NCI-H1417 (cell line): ENCODE measurements at places on chromosomes 5 and 9.
A peak's percentile ranks its signal among the peaks of the same experiment; 100 is the strongest.

GRCh38 chr5:179256328-179257175 is 88.7 kb downstream of the ADAMTS2 start:
- no peak for DNase-seq

DNA sequence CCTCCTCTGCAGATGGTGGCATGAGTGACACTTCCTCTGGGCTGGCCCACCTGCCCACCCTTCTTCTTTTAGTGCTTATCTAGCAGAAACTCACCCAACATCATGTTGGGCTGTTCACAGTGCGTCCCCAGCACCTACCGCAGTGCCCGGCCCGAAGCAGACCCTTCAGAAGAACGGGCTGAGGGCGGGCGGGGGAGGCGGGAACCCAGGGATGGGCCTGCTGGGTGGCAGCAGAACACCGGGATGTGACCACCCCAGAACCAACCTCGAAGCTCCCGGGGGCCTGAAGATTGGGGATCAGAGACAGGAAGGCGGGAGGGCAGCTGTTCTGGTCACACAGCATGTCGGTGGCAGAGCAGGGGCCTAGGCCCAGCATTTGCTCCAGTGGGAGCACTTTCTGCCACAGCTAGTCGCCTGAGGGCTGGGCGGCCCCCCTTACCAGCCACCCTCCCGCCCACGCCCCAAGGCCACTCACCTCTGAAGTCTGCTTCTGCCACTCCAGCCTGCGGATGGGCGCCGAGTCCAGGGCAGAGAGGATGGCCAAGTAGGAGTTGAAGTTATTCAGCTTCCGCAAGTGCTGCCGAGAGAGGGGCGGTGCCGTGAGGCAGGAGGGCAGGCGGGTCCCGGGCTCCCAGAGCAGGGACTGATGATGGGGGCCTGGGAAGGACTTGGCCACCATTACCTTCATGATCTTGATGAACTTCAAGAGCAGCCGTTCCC is 38.7 kb downstream of the PRRT1B start:
- DNase-seq, result no peak

DNA sequence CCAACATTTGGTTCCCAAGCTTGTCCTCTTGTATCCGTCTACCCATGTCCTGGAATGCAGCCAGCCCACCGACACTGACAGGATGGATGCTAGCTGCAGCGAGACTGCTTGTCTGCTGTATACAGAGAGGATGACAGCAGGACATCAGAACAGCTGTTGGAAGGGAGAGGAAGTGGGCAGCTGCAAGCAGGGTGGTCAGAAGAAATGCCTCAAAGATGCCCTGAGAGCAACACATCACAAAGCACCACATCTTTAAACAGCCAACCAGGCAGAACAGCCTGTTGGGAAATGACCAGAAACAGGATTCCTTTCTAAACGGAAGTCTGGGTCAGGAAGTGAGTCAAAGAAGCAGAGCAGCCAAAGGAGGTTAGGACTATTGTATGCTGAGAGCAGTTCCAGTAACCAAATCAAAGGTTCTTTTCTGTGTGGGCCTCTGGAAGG is 219.1 kb downstream of the NDUFS4 start:
- DNase-seq, result no peak

GRCh38 chr9:26888271-26888670 is 4.3 kb downstream of the CAAP1 start:
- DNase-seq, result no peak

DNA sequence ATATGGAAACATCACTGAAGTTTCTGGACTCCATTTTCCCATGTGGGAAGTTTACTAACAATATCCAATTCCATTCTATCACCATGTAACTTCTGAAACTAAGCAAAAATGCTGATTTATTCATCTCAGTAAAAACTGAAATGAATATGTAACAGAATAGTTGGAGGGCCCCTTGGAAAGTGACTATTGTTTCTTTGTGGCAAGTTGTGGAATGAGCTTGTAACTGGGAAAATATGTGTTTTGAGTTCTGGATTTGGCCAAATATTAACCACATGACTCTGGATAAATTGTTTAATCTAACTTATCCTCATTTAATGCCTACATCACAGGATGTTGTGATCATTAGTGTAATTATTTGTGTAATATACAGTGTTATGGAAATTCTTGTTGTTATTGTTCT is 619.3 kb downstream of the TLE4 start:
- no peak for DNase-seq

- DNase-seq, result peak; percentile 80
These were observed 38.3 kb downstream of the HTR1A start for GRCh38 chr5:63923914-63924313.

- no peak for DNase-seq
These were observed 32.0 kb upstream of the ITGA2 start for GRCh38 chr5:52956915-52957747.

GRCh38 chr5:93331863-93332262 is 249.2 kb downstream of the NR2F1-AS1 start:
- DNase-seq, result no peak

GRCh38 chr5:135344349-135344748 is 54.7 kb downstream of the MACROH2A1 start:
- no peak for DNase-seq

GRCh38 chr5:157379983-157380382 is 80.0 kb upstream of the NIPAL4 start:
- DNase-seq, result no peak
